ENCODE measurements at places on chromosomes 12 and 14. TPM values are rescaled to one million over a fixed set of nuclear protein-coding genes. Genes with fewer than 3 reads are reported as not detected.

DNA sequence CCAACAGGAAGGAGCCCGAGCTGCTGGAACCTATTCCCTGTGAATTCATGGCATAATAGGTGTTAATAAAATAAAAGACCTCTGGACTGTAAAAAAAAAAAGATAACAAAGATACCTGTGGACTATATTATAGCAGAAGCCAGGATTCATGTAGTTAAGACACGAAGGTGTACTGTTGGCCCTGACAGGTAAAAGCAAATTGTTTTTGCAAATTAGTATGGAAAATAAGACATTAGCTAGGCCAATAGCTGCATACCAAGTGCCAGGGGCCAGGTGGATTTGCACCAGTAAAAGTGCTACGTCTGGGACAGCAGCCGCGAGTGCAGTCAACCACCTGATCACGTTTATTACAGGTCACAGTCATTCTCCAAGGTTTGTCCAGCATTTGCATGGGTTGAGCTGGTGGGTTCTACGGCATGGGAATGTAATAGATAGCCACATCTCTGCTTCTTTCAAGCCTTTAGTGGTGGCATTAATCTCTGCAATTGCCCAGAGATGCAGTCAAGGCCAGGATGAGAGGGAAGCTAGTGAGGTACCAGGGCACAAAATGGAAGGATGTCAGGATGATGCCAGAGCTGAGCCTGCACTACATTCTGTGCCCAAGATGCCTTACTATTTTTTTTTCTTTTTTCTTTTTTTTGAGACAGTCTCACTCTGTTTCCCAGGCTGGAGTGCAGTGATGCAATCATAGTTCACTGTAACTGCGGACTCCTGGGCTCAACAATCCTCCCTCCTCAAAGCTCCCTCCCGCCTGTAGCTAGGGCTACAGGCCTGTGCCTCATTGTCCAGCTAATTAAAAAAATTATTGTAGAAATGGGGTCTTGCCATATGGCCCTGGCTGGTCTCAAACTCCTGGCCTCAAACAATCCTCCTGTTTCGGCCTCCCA is 26.3 kb downstream of the TNFAIP2 start:
- no peak for DNase-seq
- H3K4me3 ChIP-seq: no peak overlapping the region
- no peaks in the 10 kb centered on the region for H3K36me3 ChIP-seq

DNA sequence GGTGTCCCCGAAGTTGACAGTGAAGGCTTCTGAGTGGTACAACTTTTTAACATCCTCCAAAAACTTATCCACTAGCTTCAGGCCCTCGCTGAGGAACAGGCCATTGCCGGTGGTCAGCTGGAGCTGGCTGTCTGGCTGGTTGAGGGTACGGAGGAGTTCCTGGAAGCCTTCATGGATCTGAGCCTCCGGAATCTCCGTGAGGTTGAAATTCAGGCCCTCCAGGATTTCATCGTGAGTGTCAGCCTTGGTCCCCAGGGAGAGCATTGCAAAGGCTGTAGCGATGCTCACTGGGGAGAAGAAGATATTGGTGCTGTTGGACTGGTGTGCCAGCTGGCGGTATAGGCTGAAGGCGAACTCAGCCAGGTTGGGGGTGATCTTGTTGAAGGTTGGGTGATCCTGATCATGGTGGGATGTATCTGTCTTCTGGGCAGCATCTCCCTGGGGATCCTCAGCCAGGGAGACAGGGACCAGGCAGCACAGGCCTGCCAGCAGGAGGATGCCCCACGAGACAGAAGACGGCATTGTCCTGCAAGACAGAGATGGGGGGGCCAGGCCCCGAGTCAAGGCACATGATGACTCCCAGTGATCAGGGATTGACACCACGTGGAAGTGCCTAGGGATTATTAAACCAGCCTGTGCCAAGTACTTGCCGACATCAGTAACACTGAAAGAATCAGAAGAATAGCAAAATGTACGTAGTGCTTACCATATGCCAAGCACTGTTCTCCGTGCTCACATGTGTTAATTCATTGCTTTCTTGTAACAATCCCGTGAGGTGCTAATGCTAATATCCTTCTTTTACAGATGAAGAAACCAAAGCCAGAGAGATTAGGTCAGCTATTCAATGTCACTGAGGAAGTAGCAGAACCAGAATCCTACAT is 5.4 kb downstream of the SERPINA1 start:
- peaks cover 6% of the 10 kb centered on the region for H3K4me1 ChIP-seq
- H3K27me3 ChIP-seq: no peaks in the 10 kb centered on the region
- H3K36me3 ChIP-seq: no peaks in the 10 kb centered on the region
- DNase-seq: no peak

GRCh38 chr14:96722736-96723135 is 74.4 kb upstream of the VRK1 start:
- H3K36me3 ChIP-seq: no peaks in the 10 kb centered on the region
- peaks cover 14% of the 10 kb centered on the region for H3K27me3 ChIP-seq
- H3K4me3 ChIP-seq: no peak overlapping the region
- DNase-seq: no peak
- H3K27ac ChIP-seq: no peak overlapping the region

GRCh38 chr12:52907092-52907810 is 2.4 kb upstream of the KRT8 start:
- H3K4me1 ChIP-seq: peaks cover 11% of the 10 kb centered on the region
- DNase-seq: no peak
- no peak overlapping the region for H3K4me3 ChIP-seq
- no peaks in the 10 kb centered on the region for H3K36me3 ChIP-seq

GRCh38 chr14:33285902-33286700 is 347.4 kb downstream of the NPAS3 start:
- DNase-seq: no peak
- no peaks in the 10 kb centered on the region for H3K4me1 ChIP-seq
- H3K27me3 ChIP-seq: peaks cover 2% of the 10 kb centered on the region
- no peaks in the 10 kb centered on the region for H3K36me3 ChIP-seq
- no peak overlapping the region for H3K27ac ChIP-seq

- H3K27me3 ChIP-seq: no peaks in the 10 kb centered on the region
- no peak overlapping the region for H3K4me3 ChIP-seq
Measured at GRCh38 chr14:40099316-40099715, 667.1 kb upstream of the FBXO33 start.

The UNC119B gene
- 25.5 TPM for total RNA-seq

The FRMD6 gene
- 3.4 TPM for total RNA-seq

The HNF1A gene
- not detected for total RNA-seq

The RND1 gene
- total RNA-seq: 3.1 TPM

The POTEM gene
- total RNA-seq: not detected

The INHBC gene
- not detected for total RNA-seq

The RERG gene
- not detected for total RNA-seq

The MIS18BP1 gene
- total RNA-seq: 37.6 TPM
